ENCODE measurements at places on chromosomes 2 and 18. TPM values are rescaled to one million over a fixed set of nuclear protein-coding genes. Genes with fewer than 3 reads are reported as not detected.

Gene FAM124B
- total RNA-seq: 0.16 TPM

Gene LINC00305
- not detected for total RNA-seq

Gene RIF1
- 56.6 TPM for total RNA-seq

Gene GATA6
- total RNA-seq: not detected

Gene TANK
- 68.2 TPM for total RNA-seq

Gene LIMS1
- total RNA-seq: 41.1 TPM

Gene IL36RN
- not detected for total RNA-seq

Gene DCDC2C
- not detected for total RNA-seq

Gene RTKN
- 0.57 TPM for total RNA-seq

Gene KCNIP3
- total RNA-seq: not detected

Gene SGO2
- 54.4 TPM for total RNA-seq

Gene FIGN
- not detected for total RNA-seq

Gene DNAJC5G
- total RNA-seq: not detected

Gene PLCL1
- total RNA-seq: 0.18 TPM
